ENCODE measurements at places on chromosomes 13 and 19. TPM values are rescaled to one million over a fixed set of nuclear protein-coding genes. Genes with fewer than 3 reads are reported as not detected.
A peak's percentile ranks its signal among the peaks of the same experiment; 100 is the strongest.

Gene ZNF701
- 14.8 TPM for total RNA-seq

Gene CACTIN
- 21.4 TPM for total RNA-seq

Gene CGB7
- not detected for total RNA-seq

Gene MBD3L2
- not detected for total RNA-seq

Gene MEIOSIN
- total RNA-seq = 0.08 TPM

DNA sequence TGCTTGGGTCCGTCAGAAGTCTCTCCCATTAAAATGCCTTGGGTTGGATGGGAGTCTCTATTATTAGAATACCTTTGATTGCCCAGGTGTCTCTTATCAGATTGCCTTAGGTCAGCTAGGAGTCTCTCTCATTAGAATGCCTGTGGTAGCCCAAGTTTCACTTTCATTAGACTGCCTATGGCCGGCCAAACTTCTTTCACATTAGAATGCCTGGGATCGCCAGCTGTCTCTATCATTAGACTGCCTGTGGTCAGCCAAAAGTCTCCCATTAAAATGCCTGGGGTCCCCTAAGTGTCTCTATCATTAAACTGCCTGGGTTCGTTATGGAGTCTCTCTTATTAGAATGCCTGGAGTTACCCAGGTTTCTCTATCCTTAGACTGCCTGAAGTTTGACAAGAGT lies 1476.7 kb downstream of the UQCRFS1 start:
- H3K4me3 ChIP-seq = no peak overlapping the region
- no peak overlapping the region for H3K27ac ChIP-seq
- peaks cover 8% of the 10 kb centered on the region for H3K4me1 ChIP-seq
- peaks cover 19% of the 10 kb centered on the region for H3K36me3 ChIP-seq
- no peak for DNase-seq

GRCh38 chr19:18596752-18597157 lies 8.2 kb downstream of the REX1BD start:
- H3K27me3 ChIP-seq = 0 out of 2 replicates have a peak, but pooled peaks cover 4% of the 10 kb centered on the region
- H3K27ac ChIP-seq = no peak overlapping the region
- DNase-seq = peak; percentile 70
- peaks cover 9% of the 10 kb centered on the region for H3K4me1 ChIP-seq
- H3K36me3 ChIP-seq = no peaks in the 10 kb centered on the region

DNA sequence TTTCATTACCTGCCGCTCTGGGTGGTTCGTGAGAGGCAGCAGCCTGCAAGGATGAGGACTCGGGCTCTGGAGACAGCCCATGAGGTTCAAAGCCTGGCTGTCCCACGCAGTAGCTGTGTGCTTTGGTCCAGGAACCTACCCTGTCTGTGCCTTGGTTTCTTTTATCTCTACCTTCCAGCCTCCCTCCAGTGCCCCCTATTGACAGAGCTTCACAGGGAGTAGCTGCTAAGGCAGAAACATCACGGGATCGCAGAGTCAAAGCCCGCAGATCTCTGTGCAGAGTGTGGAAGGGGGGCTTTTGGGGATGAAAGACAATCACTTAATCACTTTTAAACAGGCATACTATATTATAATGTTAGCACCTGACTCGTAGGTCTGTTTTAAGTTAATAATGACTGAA lies 16.2 kb downstream of the ZNF71 start:
- no peak overlapping the region for H3K27ac ChIP-seq
- H3K4me3 ChIP-seq = no peak overlapping the region
- DNase-seq = no peak
- no peaks in the 10 kb centered on the region for H3K4me1 ChIP-seq

GRCh38 chr13:21233086-21233485 lies 56.6 kb downstream of the MRPL57 start:
- DNase-seq = no peak
- H3K4me1 ChIP-seq = no peaks in the 10 kb centered on the region
- no peak overlapping the region for H3K27ac ChIP-seq
- H3K27me3 ChIP-seq = 0 out of 2 replicates have a peak, but pooled peaks cover 5% of the 10 kb centered on the region

GRCh38 chr13:113373811-113374485 lies 10.0 kb upstream of the GRTP1 start:
- H3K27ac ChIP-seq = no peak overlapping the region
- no peak overlapping the region for H3K4me3 ChIP-seq
- no peak for DNase-seq
- H3K27me3 ChIP-seq = no peaks in the 10 kb centered on the region
- no peaks in the 10 kb centered on the region for H3K4me1 ChIP-seq
- no peaks in the 10 kb centered on the region for H3K36me3 ChIP-seq

- H3K4me1 ChIP-seq = peaks cover 7% of the 10 kb centered on the region
- peak within 1 kb of the TSS; percentile 68 for H3K4me3 ChIP-seq
- peak within 1 kb of the TSS; percentile 99 for H3K27ac ChIP-seq
- H3K27me3 ChIP-seq = no peaks in the 10 kb centered on the region
- no peaks in the 10 kb centered on the region for H3K36me3 ChIP-seq
These were observed at the start of gene CLDND2 for GRCh38 chr19:51368366-51369282. CLDND2 (minus strand) TSS chr19:51369003; CDS start chr19:51368577, 426 bp downstream.

- no peaks in the 10 kb centered on the region for H3K36me3 ChIP-seq
- no peaks in the 10 kb centered on the region for H3K27me3 ChIP-seq
- H3K27ac ChIP-seq = no peak within 1 kb of the TSS
- H3K4me1 ChIP-seq = no peaks in the 10 kb centered on the region
- H3K4me3 ChIP-seq = no peak within 1 kb of the TSS
These were observed at the start of gene MYO1F for GRCh38 chr19:8577247-8577646. MYO1F (minus strand) TSS chr19:8577442; CDS start chr19:8577309, 133 bp downstream.

DNA sequence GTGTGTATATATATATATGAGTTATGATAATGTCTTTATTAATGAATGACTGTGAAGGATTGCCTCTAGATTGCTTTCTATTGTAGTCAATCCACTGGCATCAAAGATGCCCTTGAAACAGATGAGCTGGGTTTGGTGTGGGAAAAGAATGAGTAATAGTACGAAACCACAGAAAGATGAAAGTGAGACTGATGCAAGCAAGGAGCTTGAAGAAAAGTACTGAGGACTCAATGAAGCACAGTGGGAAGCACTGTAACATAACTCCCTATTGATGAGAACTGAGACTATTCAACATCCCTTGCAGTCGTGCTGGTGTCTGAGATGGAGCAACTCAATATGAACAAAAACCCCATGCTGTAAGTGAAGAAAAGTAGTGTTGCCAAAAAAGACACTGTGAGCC lies 1794.2 kb downstream of the SLITRK5 start:
- no peak overlapping the region for H3K4me3 ChIP-seq
- no peaks in the 10 kb centered on the region for H3K27me3 ChIP-seq
- H3K4me1 ChIP-seq = no peaks in the 10 kb centered on the region

- H3K36me3 ChIP-seq = no peaks in the 10 kb centered on the region
- no peak overlapping the region for H3K4me3 ChIP-seq
- no peak overlapping the region for H3K27ac ChIP-seq
- H3K4me1 ChIP-seq = no peaks in the 10 kb centered on the region
These were observed 279.1 kb upstream of the ATXN8OS start for GRCh38 chr13:69828527-69828926.

- no peaks in the 10 kb centered on the region for H3K36me3 ChIP-seq
- no peaks in the 10 kb centered on the region for H3K27me3 ChIP-seq
These were observed 67.3 kb downstream of the TRPM4 start for GRCh38 chr19:49224879-49225278.

GRCh38 chr13:110213461-110214074 lies 93.4 kb downstream of the COL4A1 start:
- no peak overlapping the region for H3K4me3 ChIP-seq
- no peak overlapping the region for H3K27ac ChIP-seq
- no peaks in the 10 kb centered on the region for H3K4me1 ChIP-seq
- no peaks in the 10 kb centered on the region for H3K27me3 ChIP-seq
- DNase-seq = no peak

DNA sequence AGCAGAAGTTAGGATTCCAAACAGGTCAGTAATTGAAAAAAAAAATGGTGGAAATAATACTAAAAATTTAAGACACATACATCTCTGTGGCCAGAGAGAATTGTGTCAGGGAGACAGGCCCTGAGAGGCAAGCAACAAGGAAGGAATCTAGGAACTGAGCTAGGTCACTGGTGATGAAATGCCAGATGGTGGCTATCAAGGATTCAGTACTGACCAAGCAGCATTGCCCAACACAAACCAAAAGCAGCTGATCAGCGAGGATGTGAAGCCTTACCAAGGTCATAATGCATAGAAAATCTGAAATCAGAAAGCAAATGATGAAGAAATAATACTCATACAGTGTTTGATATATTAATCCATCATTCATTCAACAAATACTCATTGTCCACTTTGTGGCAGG lies 905.0 kb downstream of the GPC5 start:
- H3K27me3 ChIP-seq = no peaks in the 10 kb centered on the region
- H3K36me3 ChIP-seq = no peaks in the 10 kb centered on the region
- H3K27ac ChIP-seq = no peak overlapping the region
- no peaks in the 10 kb centered on the region for H3K4me1 ChIP-seq
- H3K4me3 ChIP-seq = no peak overlapping the region

DNA sequence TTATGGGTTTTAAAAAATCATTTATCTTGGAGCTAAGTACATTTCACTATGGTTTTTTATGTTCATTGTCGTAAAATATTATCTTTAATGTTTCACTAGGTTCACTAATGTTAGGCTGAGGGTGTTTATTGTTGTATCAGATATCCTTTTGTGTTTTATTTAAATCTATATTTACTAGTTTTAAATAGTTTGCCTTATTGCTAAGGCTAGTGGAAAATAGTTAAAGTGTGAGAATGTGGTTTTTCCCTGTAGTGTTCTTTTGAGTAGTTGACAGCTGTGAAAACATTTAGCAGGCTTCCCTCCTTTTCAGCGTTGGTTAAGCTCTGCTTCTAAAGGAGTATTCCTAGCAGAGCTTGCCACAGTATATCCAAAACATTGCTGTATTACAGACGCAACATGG lies 139.0 kb downstream of the TM9SF2 start:
- no peaks in the 10 kb centered on the region for H3K36me3 ChIP-seq
- no peaks in the 10 kb centered on the region for H3K27me3 ChIP-seq
- H3K4me1 ChIP-seq = peaks cover 16% of the 10 kb centered on the region
- DNase-seq = peak; percentile 65
- H3K4me3 ChIP-seq = no peak overlapping the region

DNA sequence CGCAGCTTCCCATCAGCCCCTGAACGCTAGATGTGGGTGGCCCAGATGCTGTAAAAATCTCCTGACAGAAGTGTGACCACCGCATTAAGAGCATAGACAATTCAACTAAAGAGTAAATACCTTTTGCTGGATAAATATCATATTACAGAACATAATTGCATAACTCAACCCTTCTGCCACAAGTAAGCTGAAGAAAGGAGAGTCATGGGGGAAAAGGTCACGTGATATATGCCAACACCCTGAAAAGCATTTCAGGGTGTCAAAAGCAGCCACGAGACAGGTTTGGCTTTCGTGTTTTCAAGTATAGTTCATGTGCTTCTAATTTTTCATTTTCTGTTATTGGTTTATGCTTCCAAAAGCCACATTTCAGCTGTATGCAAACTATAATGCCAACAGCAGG lies 71.3 kb downstream of the LHFPL6 start:
- peak overlapping the region; percentile 79 for H3K27ac ChIP-seq
- H3K27me3 ChIP-seq = no peaks in the 10 kb centered on the region
- peak; percentile 84 for DNase-seq

DNA sequence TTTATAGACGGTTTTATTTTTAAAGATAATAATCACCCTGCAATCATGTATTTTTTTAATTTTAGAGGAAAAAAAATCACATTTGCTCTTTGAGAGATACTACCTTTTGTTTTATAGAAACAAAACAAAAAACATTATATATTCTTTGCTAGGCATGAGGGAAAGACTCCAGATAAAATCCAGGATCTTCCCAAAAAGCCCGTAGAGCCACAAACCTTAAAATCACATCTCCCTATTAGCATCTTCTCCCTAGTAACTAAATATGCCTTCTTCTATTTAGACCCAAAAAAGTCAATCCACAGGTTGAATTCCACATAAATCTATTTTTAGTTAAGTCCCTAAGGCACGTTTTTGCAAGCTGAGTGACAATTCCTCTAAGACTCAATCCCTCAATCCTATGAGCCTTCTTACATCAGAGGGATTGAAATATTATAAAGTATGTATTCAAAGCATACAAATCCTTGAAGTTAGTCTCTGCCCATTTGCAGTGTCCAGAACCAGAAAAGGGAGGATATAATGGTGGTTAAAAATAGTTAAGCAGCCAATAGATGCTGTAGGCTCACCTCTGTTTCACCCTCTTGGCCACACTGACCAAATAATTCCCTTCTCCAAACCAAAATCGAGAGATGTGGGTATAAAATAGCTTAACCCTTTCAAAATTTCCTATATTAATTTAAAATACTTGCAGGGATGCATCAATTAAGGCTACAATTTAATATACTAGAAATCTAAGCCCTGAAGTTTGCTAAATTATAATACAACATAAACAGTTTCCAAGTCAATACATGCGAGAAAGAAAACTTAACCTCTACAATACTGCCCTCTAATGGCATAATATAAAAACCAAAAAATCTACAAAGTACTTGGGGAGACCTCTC lies 64.0 kb downstream of the SERP2 start:
- peak overlapping the region; percentile 81 for H3K27ac ChIP-seq
- peaks cover 6% of the 10 kb centered on the region for H3K36me3 ChIP-seq
- H3K27me3 ChIP-seq = no peaks in the 10 kb centered on the region
- peak overlapping the region; percentile 80 for H3K4me3 ChIP-seq
- H3K4me1 ChIP-seq = no peaks in the 10 kb centered on the region

- H3K4me3 ChIP-seq = no peak overlapping the region
- H3K27me3 ChIP-seq = no peaks in the 10 kb centered on the region
- no peak for DNase-seq
- no peak overlapping the region for H3K27ac ChIP-seq
- no peaks in the 10 kb centered on the region for H3K4me1 ChIP-seq
These were observed 7.8 kb upstream of the OLFM4 start for GRCh38 chr13:53020764-53021335.

DNA sequence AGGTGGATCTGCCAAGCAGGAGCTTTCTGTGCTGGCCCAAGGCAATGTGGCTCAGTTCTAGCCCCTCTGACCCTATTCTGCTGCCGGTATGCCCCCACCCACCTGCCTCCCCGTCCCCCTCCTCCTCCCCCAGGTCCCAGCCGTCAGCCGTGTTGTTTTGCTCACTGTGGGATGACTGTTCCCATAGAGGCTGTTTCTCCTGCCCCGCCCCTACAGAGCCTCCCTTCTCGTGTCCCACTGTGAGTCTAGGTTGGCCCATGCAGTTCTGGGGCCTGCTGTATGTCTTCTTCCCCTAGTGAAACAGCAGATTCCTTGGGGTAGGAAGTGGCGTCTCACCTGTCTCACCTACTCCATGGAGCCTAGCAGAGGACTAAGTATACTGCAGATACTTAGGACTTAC lies 48.8 kb downstream of the ATP11A start:
- H3K4me3 ChIP-seq = no peak overlapping the region
- no peaks in the 10 kb centered on the region for H3K27me3 ChIP-seq
- no peaks in the 10 kb centered on the region for H3K36me3 ChIP-seq
- H3K4me1 ChIP-seq = peaks cover 13% of the 10 kb centered on the region
- DNase-seq = no peak

- H3K27ac ChIP-seq = no peak overlapping the region
- no peak for DNase-seq
- H3K4me1 ChIP-seq = no peaks in the 10 kb centered on the region
- H3K36me3 ChIP-seq = peaks cover 29% of the 10 kb centered on the region
- H3K4me3 ChIP-seq = no peak overlapping the region
These were observed 36.7 kb downstream of the CUL4A start for GRCh38 chr13:113245849-113246796.

DNA sequence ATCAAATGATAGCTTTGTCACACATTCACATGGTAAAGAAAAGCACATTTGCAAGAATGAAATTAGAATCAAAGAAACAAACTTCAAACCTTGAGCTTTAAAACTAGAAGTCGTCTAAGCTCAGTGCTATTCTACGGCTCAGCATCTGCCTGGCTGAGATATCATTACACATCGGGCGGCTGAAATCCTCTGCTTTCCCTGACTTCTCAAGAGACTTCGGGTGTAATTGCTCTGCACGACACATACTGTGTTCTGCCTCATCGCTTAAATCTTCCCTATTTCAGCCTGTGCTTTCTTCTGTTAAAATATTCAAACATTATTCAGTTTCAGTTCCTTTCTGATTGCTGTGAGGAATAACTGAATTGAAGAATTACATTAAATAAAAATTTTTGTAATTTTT lies 265.3 kb downstream of the NALCN start:
- no peaks in the 10 kb centered on the region for H3K4me1 ChIP-seq
- H3K36me3 ChIP-seq = no peaks in the 10 kb centered on the region
- H3K27ac ChIP-seq = no peak overlapping the region
- DNase-seq = no peak
